Activated CD4-positive, alpha-beta T cell treated with anti-CD3 and anti-CD28 coated beads for 4 hours (primary cell): ENCODE measurements at places on chromosomes 1 and 21.

- DNase-seq: no peak
Observed at GRCh38 chr1:224339442-224340033, 9.6 kb upstream of the NVL start.

- no peak for DNase-seq
Observed at GRCh38 chr21:19590044-19590443, 1186.5 kb upstream of the TMPRSS15 start.

DNA sequence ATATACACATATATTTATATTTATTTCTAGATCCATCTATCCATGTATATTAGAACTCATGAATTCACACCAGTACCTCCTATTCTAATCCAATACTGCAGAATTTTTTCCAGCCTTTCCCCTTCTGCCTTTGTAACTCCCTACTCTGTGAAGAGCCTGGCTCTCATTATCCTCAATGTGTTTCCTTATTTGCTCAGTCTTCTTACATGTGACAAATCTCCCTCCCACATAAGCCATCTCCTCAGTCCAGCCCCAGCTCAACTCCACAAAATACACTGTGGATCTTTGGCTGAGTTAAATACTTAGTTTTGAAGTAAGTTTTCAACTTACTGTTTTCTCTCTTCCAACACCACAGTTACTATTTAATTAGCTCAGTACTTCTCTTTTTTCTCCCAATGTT lies 45.7 kb downstream of the ATP5PO start:
- no peak for DNase-seq

DNA sequence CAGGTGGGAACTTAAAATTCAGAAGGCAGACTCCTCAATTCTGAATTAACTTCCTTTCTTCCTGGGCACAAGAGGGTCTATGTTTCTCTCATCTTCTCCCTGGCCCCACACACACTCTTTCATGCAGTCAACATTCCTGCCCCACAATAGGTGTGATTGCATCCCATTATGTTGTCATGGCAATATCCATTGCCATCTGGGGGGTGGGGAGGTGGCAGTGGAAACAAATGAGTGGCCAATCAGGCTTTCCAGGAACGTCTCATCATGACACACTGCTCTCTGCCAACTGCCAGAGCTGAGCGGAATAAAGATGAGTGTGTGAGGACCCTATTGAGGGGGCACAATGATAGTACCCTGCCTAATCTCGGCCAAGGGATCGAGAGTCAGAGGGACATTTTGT lies 80.4 kb downstream of the KCND3 start:
- no peak for DNase-seq

DNA sequence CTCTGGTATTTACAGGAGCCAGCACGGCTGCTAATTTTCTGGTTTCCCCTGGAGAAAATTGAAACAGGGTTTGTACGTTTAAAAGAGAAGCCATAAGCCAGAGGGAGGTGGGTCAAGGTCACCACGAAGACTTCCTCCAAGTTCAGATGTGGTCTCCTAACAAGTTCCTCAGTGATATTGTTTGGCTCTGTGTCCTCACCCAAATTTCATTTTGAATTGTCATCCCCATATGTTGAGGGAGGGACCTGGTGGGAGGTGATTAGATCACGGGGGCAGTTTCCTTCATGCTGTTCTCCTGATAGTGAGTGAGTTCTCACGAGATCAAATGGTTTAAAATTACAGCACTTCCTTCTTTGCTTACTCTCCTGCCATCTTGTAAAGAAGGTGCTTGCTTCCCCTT lies 295.4 kb upstream of the DAB1 start:
- DNase-seq: no peak

DNA sequence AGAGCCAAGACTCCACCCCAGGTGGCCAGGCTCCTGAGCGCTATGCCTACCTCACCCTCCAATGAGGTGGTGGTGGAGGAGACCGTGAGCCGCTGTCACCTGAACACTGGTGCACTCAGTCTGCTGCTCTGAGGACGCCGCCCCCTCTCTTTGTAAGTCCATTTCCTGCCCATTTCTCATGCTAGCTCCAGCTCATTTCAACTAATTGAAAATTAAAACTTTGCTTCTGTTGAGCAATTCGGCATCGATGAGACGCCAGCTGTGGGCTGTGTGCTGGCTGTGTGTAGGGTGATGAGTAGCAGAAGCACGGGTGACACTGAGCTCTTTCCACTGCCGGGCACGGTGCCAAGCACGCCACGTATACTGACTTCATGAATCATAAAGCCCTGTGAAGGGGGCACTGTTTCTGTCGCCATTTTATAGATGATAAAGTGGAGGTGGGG lies 11.2 kb downstream of the TNFRSF1B start:
- DNase-seq: peak; percentile 98

- DNase-seq: no peak
Observed at GRCh38 chr1:43992232-43992995, 1.0 kb downstream of the CCDC24 start.

GRCh38 chr21:46135782-46136395 lies 19.5 kb downstream of the FTCD start:
- DNase-seq: no peak

DNA sequence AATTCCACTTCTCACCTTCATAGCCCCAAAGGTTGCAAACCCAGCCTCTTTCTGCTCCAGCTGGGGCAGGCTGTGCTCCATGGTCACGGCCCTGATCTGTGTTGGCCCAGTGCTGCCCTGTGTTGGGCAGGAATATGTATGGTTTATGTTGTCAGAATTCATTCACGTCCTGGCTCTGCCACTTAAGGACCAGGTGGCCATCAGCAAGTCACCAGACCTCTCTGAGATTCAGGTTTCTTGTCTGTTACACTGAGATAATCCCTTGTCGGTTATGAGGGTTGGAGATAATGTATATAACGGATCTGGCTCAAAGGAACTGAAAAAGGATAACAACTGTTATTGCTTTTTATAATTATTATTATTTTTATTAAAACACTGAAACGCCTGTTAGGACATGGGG lies 39.1 kb upstream of the SELENON start:
- no peak for DNase-seq

- no peak for DNase-seq
Observed at GRCh38 chr21:39637197-39637970, 24.6 kb downstream of the B3GALT5 start.

- DNase-seq: no peak
Observed at GRCh38 chr1:33337441-33337840, 16.5 kb upstream of the A3GALT2 start.

- no peak for DNase-seq
Observed at GRCh38 chr1:211762206-211762605, 68.4 kb downstream of the LPGAT1 start.

DNA sequence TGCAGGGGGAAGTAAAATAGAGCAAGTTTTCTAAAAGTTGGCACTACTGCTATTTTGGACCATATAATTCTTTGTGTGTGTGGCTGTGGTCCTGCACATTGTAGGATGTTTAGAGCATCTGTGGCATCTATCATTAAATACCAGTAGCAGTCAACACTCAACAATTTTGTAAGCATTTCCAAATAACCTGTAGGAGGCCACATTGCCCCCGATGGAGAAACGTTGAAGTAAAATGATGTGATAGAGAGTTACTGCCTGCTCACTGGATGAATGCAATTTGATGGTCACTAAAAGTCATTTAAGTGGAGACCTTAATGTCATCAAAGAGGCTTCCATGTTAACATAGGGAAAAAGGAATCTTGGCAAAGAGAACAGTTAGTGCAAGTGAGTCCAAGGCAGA lies 560.8 kb downstream of the NEGR1 start:
- no peak for DNase-seq

GRCh38 chr1:26469558-26469957 lies 2.7 kb upstream of the HMGN2 start:
- DNase-seq: no peak

DNA sequence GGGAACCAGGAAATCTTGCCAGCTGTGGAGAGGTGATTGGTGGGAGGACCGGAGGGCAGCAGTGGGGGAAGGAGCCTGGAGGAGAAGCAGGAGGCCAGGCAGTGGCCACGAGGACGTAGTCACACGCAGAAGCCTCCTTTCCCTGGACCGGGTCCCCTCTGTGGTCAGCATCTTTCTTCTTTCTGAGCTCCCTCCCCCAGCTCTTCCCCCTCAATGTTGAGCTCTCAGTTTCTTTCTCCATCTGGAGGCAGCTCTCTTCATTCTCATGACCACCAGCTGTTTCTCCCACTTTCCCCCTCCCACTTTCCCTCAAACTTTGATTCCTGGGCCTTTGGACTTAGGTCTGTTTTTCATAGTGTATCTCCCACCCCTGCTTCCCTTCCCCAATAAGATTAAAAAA lies 18.3 kb downstream of the KIRREL1 start:
- DNase-seq: no peak

DNA sequence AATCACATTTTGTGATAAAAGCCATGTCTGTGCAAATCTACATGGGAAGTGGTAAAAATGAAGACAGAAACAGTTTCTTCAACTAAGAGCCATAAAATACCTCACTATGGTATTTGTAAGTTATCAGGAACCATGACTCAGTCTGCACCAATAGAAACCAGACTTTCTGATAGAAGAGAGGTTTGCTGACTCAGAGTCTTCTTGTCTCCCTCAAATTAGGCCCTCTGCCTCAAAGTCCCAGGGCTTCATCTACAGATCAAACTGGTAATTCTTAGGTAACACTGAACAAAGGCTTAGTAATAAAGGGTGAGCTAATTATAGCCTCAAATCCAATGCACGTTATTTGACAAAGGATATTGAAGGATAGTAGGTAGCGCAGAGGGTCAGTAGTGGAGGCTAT lies 30.9 kb upstream of the SSX2IP start:
- DNase-seq: no peak

- peak; percentile 95 for DNase-seq
Observed at GRCh38 chr1:2205191-2205952, 10.8 kb upstream of the FAAP20 start.

DNA sequence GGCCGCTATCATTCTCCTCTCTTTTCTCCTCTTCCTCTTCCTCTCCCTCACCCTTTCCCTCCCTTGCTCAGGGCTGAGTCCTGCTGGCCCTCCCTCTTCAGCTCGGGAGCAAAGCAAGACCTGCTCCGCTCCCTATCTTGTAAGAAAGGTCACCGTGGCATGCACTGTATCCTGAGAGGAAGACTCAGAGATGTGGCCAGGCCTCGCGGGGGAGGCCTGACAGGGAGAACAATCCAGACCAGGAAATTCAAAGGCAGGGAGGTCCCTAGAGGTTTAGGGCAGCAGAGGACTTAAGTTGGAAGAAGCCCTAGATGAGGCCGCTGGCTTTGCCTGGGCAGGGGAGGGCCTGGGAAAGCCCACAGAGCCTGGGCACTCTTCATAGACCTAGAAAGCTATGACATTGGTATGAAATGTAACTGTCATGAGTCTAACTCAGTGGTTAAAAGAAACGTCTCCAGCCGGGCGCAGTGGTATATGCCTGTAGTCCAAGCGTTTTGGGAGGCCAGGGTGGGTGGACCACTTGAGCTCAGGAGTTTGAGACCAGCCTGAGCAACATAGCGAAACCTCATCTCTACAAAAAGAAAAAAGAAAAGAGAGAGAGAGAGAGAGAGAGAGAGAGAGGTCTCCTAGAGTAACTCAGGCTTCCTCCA lies 14.6 kb upstream of the PTAFR start:
- no peak for DNase-seq

GRCh38 chr1:40840526-40841323 lies 21.4 kb downstream of the CITED4 start:
- no peak for DNase-seq

DNA sequence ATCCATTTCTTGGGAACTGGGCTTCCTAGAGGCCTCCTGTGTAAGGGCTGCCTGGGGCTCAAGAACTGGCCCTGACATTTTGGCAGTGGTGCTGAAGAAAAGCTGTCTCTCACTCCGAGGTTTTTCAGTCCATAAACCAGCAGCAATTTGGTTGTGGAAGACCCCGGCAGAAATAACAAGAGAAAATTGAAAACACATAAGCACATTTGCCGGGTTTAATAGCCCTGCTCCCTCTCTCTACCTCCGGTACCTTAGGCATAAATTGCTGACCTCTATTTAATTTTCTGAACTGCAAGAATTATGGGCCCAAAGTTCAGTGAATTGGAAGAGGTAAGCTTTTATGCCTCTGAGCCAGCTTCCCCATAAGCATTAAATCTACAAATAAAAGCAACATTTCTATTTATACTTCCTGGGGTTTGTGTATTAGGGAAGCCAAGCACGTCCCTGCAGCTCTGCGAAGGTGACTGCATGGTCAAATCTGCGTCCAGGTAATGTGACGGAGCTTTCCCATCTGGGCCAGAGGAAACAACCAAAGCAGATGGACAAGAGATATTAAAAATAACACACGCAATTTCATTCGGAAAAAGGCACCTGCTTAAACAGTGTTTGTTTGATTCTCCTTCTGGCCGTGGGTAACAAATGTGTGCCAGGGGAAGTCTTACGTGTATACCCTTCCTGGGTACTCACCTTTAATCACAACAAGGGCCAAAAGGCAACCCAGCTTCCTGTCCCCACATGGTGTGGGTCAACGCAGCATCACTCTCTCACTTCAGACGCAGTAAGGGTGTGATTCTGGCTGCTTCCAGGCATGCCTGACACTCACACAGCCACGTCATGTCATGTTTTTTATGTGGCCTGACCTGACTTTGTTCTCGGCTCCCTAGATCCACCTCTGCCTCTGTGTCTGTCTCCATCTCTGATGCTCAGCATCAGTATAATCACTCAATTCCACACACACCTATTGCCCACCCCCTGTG lies 69.2 kb downstream of the PAPPA2 start:
- DNase-seq: no peak

DNA sequence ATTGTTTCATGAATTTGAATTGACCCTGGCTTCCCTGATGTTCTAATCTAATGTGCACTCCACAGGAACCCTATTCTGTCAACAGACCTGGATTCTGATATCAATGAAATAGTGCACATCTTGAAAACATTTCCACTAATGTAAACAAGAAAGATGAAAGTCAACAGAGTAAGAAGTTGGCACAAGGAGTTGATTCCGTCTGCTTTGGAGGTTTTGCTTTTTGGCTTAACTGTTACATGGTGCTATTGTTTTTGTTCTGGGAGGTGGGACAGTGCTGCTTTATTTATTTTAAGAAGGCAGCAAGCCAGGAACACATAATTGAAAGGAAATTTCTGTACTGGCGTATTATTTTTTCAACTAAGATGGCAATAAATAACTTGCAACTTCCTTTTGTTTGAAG lies 73.3 kb downstream of the LEPR start:
- no peak for DNase-seq

- DNase-seq: no peak
Observed at GRCh38 chr1:21696931-21697330, 27.8 kb upstream of the RAP1GAP start.

DNA sequence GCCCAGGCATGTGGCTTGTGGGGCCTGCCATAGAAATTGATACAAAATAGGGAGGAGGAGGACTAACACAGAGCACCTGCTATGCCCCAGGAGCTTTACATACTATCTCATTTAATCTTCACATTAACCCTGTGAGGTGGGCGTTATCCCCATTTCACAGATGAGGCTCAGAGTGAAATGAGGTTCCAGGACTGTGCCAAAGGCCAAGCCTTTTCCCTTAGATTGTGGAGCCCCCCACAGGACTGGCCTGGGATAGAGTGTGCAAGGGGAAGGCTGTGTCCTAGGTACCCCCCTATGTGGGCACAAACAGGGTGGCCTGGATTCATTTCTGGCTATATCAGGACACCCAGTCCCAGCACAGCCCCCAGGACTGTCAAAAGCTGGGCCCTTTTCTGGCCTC lies 2.2 kb upstream of the DDOST start:
- DNase-seq: no peak

GRCh38 chr1:240847325-240847724 lies 235.4 kb upstream of the GREM2 start:
- DNase-seq: no peak
